ENCODE measurements at places on chromosomes 2 and 18.

DNA sequence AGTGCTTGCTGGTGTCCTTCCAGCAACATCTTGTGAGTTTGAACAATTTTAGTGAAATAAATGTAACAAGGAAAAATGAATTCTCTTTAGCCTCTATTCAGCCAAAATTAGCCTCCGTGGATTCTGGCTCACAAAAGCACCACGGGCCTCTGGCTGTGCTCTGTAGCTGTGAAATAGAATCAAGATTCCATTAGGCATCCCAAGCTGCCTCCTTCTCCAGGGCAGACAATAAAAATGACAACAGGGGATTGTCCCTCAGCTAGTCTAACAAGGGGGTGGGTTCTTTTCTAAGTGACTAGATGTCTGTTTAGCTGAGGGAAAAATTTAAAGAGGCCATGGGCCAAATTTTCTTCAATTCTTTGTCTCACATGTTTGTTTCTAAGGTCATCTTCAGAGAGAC lies 254.7 kb upstream of the FIGN start:
- DNase-seq, result no peak

GRCh38 chr2:191885650-191886049 lies 38.8 kb upstream of the CAVIN2 start:
- no peak for DNase-seq

GRCh38 chr18:35713545-35713944 lies 132.0 kb downstream of the GALNT1 start:
- DNase-seq, result no peak

GRCh38 chr2:224072541-224073188 lies 33.6 kb upstream of the SERPINE2 start:
- DNase-seq, result peak; percentile 66

DNA sequence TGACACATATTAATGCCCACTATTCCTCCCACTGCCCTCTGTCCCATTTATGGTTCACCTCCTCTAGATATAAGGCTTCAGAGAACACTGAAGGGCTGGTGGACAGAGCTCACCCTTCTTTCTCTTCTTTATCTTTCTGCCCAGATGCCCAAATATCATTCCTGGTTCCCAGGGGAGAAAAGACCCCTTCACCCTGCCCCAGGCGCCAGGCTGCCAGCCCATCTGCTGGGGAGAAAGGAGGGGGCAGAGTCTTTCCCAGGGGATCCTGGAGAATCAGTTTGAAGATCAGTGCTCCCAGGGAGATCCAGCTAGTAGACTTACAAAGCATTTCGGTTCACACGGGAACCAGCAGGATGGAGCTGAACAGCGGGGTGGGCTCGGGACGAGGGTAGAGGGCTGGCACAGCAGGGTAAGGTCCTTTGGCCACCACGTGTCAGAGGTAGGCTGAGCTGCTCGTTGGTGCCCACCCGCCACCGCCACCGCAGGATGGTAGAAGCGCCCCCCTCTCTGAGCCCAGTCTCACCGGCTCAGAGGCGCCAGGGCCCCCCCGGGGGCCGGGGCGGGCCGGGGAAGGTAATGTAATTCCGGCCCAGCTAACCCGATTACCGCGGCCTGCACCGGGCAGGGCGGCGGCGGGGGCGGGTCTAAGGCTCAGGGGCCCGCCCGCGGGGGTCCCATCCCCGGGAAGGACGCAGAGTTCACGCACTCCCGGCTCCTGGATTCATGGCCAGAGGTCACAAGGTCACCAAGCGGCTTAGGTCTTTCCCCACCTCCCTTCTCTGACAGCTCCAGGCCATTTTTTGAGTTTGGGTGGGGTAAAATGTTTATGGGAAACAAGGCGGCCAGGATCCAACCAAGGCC lies 1.3 kb upstream of the TLX2 start:
- no peak for DNase-seq

DNA sequence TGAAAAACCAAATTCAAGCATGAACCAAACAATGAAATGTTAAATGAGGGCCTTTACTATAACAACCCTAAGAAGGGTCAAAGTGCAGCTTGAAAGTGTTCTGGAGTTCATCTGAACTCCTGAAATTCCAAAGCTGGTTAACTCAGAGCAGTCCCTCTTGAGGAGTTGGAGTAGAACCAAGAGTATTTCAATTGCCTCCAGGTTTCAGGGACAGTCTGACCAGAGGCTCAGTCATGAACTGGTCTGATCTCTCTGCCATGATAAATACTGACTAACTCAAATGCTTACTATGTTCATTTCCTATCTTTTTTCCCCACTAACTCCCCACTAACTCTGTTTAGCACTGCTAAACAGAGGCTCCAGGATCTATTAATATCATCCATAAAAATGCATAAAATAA lies 2.7 kb downstream of the STARD7 start:
- DNase-seq, result no peak
